Lung (tissue), 17 donors: ENCODE measurements at places on chromosomes 7 and 10. TPM values are rescaled to one million over a fixed set of nuclear protein-coding genes. Genes with fewer than 3 reads are reported as not detected.

COL26A1 gene
- 4.7 TPM for total RNA-seq

SPDYE6 gene
- total RNA-seq: not detected

DENND2A gene
- 12.8 TPM for total RNA-seq

MKLN1 gene
- 135 TPM for total RNA-seq

AOAH gene
- 29.9 TPM for total RNA-seq

FIS1 gene
- total RNA-seq: 169 TPM

COBL gene
- 21.7 TPM for total RNA-seq

PLA2G12B gene
- 2.0 TPM for total RNA-seq

FOXI2 gene
- total RNA-seq: not detected

ACSM6 gene
- total RNA-seq: not detected

SLC26A3 gene
- total RNA-seq: not detected

NAMPT gene
- total RNA-seq: 227 TPM

HIP1 gene
- 51.2 TPM for total RNA-seq

TSPAN13 gene
- total RNA-seq: 143 TPM

KNDC1 gene
- 7.5 TPM for total RNA-seq

MYPN gene
- total RNA-seq: 0.06 TPM

PRPS1L1 gene
- not detected for total RNA-seq

CRHR2 gene
- 0.20 TPM for total RNA-seq

TMEM140 gene
- 16.1 TPM for total RNA-seq

PCLO gene
- total RNA-seq: 6.1 TPM

ITPRID1 gene
- 0.51 TPM for total RNA-seq

TMEM236 gene
- 2.1 TPM for total RNA-seq

CSGALNACT2 gene
- 37.4 TPM for total RNA-seq

AKR1D1 gene
- not detected for total RNA-seq

RBP3 gene
- total RNA-seq: not detected

CYP3A4 gene
- total RNA-seq: not detected

TMEM184A gene
- total RNA-seq: 1.8 TPM

ZNF783 gene
- 16.3 TPM for total RNA-seq

SCD gene
- 383 TPM for total RNA-seq

MUC3A gene
- 5.5 TPM for total RNA-seq

PDK4 gene
- total RNA-seq: 42.3 TPM
